ENCODE measurements at places on chromosomes 3 and 15. TPM values are rescaled to one million over a fixed set of nuclear protein-coding genes. Genes with fewer than 3 reads are reported as not detected.

The CNTN3 gene
- 52.9 TPM for total RNA-seq

The SAMMSON gene
- total RNA-seq: 0.75 TPM

The NOP10 gene
- 40.6 TPM for total RNA-seq

The NTRK3 gene
- total RNA-seq: 127 TPM

The NRG4 gene
- total RNA-seq: 6.1 TPM

The KCNH8 gene
- total RNA-seq: 39.0 TPM

The CA12 gene
- 1.3 TPM for total RNA-seq

The CD200R1 gene
- 0.38 TPM for total RNA-seq

The RBMS3 gene
- 31.5 TPM for total RNA-seq

The LDHAL6B gene
- total RNA-seq: not detected

The RTP4 gene
- total RNA-seq: not detected

The STARD5 gene
- total RNA-seq: 7.2 TPM

The FBXW12 gene
- 2.1 TPM for total RNA-seq

The POC1A gene
- 1.8 TPM for total RNA-seq

The CIB2 gene
- 7.2 TPM for total RNA-seq

The CGNL1 gene
- total RNA-seq: 34.4 TPM

The WNT7A gene
- 7.0 TPM for total RNA-seq

The ASB14 gene
- total RNA-seq: not detected

The FANCD2OS gene
- not detected for total RNA-seq

The ARHGAP31 gene
- total RNA-seq: 29.7 TPM

The REC114 gene
- not detected for total RNA-seq

The DNAH1 gene
- total RNA-seq: 21.1 TPM

The SPRED1 gene
- total RNA-seq: 41.5 TPM

The GSK3B gene
- 56.2 TPM for total RNA-seq

The GASK1A gene
- total RNA-seq: 12.9 TPM

The STARD9 gene
- 39.6 TPM for total RNA-seq

The CDHR4 gene
- not detected for total RNA-seq

The CHRNA3 gene
- not detected for total RNA-seq

The GOLGA8O gene
- total RNA-seq: 3.6 TPM

The TIMP4 gene
- 3.3 TPM for total RNA-seq

The GOLGA6L10 gene
- 1.2 TPM for total RNA-seq

The TMEM158 gene
- 14.3 TPM for total RNA-seq

The C3orf49 gene
- total RNA-seq: not detected

The VGLL3 gene
- 0.77 TPM for total RNA-seq

The NCKIPSD gene
- total RNA-seq: 95.2 TPM

The ZPLD1 gene
- not detected for total RNA-seq

The RCN2 gene
- 58.6 TPM for total RNA-seq

The C2CD4A gene
- not detected for total RNA-seq

The SLC51B gene
- not detected for total RNA-seq

The TMEM39A gene
- 15.7 TPM for total RNA-seq

The SLC24A5 gene
- not detected for total RNA-seq

The IL5RA gene
- total RNA-seq: 0.62 TPM

The CACNA1D gene
- total RNA-seq: 115 TPM

The OSTN gene
- 1.6 TPM for total RNA-seq

The SPATA12 gene
- total RNA-seq: not detected

The GUCA1C gene
- total RNA-seq: not detected

Data from dorsolateral prefrontal cortex (tissue), 122 donors.